ENCODE measurements at places on chromosomes 2 and 18. TPM values are rescaled to one million over a fixed set of nuclear protein-coding genes. Genes with fewer than 3 reads are reported as not detected.
A peak's percentile ranks its signal among the peaks of the same experiment; 100 is the strongest.

The UGT1A7 gene
- total RNA-seq = 16.9 TPM

The NYAP2 gene
- total RNA-seq = not detected

The DTNA gene
- 13.1 TPM for total RNA-seq

The TGIF1 gene
- total RNA-seq = 52.8 TPM

The SUCLG1 gene
- total RNA-seq = 130 TPM

The LAMA1 gene
- total RNA-seq = not detected

DNA sequence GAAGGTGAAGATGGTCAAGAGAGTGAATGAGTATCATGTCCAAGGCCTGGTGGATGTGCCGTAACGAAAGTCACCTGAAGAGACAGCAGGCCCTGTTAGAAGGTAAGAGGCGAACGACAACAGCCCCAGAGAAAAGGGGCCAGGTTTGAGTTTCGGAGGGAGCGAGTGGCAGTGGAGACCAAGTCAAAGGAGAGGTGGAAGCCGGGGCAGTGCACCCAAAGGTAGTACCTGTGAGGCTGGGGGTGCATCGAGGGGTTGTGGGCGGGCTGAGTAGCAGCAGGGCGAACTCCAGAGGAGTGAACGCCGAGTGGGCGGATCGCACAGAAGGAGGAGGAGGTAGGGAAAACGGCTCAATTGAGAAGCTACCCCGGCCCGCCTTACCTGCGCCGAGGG, 358 bp downstream of the USP37 start:
- DNase-seq = no peak
- H3K36me3 ChIP-seq = no peaks in the 10 kb centered on the region
- H3K27me3 ChIP-seq = no peaks in the 10 kb centered on the region
- H3K4me1 ChIP-seq = peaks cover 34% of the 10 kb centered on the region
- peak overlapping the region; percentile 77 for H3K4me3 ChIP-seq

- peaks cover 11% of the 10 kb centered on the region for H3K4me1 ChIP-seq
- H3K4me3 ChIP-seq = peak within 1 kb of the TSS; percentile 88
- H3K36me3 ChIP-seq = no peaks in the 10 kb centered on the region
- H3K27ac ChIP-seq = peak within 1 kb of the TSS; percentile 99
- no peaks in the 10 kb centered on the region for H3K27me3 ChIP-seq
Measured at GRCh38 chr18:811892-812375, at the start of gene YES1. TSS of gene YES1 (minus strand) at chr18:812242. CDS start at chr18:756827, 55,415 bp downstream.

DNA sequence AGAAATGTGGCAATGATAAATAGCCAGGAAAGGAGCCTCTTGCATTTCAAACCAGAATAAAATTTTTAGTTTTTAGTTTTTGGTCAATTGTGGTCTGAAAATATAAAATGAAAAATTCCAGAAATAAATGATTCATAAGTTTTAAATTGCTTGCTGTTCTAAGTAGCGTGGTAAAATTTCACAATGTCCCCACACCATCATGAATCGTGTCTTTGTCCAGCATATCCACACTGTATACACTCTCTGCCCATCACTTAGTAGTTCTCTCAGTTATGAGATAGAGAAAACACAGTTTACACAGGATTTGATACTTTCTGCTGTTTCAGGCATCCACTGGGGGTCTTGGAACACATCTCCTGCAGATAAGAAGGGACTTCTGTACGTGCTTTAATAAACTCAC, 783.9 kb downstream of the TSN start:
- H3K36me3 ChIP-seq = no peaks in the 10 kb centered on the region
- DNase-seq = no peak
- no peaks in the 10 kb centered on the region for H3K4me1 ChIP-seq
- H3K4me3 ChIP-seq = no peak overlapping the region
- no peak overlapping the region for H3K27ac ChIP-seq

- no peak for DNase-seq
- no peak overlapping the region for H3K27ac ChIP-seq
- H3K27me3 ChIP-seq = no peaks in the 10 kb centered on the region
- no peaks in the 10 kb centered on the region for H3K4me1 ChIP-seq
Measured at GRCh38 chr2:167430447-167430846, 542.2 kb downstream of the XIRP2 start.

- H3K27me3 ChIP-seq = peaks cover 46% of the 10 kb centered on the region
- no peaks in the 10 kb centered on the region for H3K36me3 ChIP-seq
- H3K27ac ChIP-seq = no peak overlapping the region
- DNase-seq = peak; percentile 66
- no peaks in the 10 kb centered on the region for H3K4me1 ChIP-seq
- no peak overlapping the region for H3K4me3 ChIP-seq
Measured at GRCh38 chr2:121071034-121071504, 213.9 kb downstream of the TFCP2L1 start.

- H3K4me1 ChIP-seq = peaks cover 29% of the 10 kb centered on the region
- H3K36me3 ChIP-seq = no peaks in the 10 kb centered on the region
- H3K27ac ChIP-seq = no peak overlapping the region
- no peak for DNase-seq
- H3K27me3 ChIP-seq = no peaks in the 10 kb centered on the region
Measured at GRCh38 chr2:120109186-120110061, 96.5 kb downstream of the EPB41L5 start.

GRCh38 chr2:148613231-148614013, 31.1 kb upstream of the EPC2 start:
- H3K4me3 ChIP-seq = no peak overlapping the region
- H3K27me3 ChIP-seq = no peaks in the 10 kb centered on the region

GRCh38 chr2:157159221-157159934, 98.1 kb upstream of the GALNT5 start:
- peak overlapping the region; percentile 74 for H3K27ac ChIP-seq
- H3K4me1 ChIP-seq = peaks cover 16% of the 10 kb centered on the region
- no peak for DNase-seq
- H3K36me3 ChIP-seq = no peaks in the 10 kb centered on the region
- no peak overlapping the region for H3K4me3 ChIP-seq

DNA sequence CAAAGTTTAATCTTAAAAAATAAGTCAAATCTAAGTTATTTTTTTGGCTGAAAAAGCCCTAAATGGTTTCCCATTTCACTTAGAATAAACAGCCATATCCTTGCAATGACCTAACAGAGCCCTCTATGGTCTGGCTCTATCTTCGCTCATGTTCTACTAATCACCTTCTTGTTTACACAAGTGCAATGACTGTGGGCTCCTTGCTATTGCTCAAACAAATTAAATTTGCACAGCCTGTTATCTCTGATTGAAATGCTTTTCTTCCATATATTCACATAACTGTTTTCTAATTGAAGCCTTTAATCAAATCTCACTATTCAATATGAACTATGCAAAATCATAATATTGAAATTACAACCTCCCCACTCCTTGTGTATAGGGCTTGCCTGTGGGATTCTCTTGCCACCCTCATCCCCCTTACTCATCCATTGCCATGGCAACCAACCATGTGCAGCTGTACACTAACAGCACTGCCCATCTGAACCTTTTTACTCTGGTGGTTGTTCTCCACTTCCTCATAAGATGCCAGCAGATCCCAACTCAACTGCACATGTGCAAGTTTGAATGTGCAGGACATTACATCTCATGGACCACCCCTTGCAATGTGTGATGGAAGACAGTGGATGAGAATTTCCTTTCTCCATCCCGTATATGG, 1083.2 kb downstream of the SOCS6 start:
- H3K4me3 ChIP-seq = no peak overlapping the region
- H3K36me3 ChIP-seq = no peaks in the 10 kb centered on the region
- H3K27ac ChIP-seq = no peak overlapping the region
- no peaks in the 10 kb centered on the region for H3K4me1 ChIP-seq

DNA sequence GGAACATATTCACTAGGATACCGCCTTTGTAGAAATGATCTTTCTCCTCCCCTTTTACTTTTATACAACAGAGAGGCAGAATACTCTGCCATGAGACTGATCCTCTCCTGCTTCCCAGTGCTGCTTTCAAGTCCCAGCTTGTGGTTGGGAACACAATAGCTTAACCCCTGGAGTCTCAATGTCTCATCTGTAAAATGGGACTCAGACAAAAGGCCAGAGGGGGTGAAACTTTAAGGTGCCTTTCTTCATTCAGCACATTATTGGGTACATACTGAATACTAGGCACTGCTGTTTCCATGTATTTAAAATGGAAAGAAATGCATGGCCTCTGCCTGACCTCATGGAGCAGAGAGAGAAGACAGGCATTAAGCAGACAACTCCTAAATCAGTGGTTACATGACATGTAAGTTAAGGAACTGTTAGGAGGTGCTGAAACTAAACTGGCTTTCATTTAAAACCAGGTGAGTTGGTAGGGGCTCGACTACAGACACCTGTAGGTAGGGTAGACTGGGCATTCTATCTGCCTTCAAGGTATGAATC, 53.8 kb downstream of the MAP4K4 start:
- no peaks in the 10 kb centered on the region for H3K27me3 ChIP-seq
- no peak for DNase-seq
- H3K36me3 ChIP-seq = no peaks in the 10 kb centered on the region
- peaks cover 42% of the 10 kb centered on the region for H3K4me1 ChIP-seq
- H3K27ac ChIP-seq = no peak overlapping the region
